ENCODE measurements at places on chromosomes 12 and 14.
A peak's percentile ranks its signal among the peaks of the same experiment; 100 is the strongest.

- peak; percentile 87 for DNase-seq
These were observed 16.0 kb upstream of the SLC38A2 start for GRCh38 chr12:46388427-46389021.

GRCh38 chr12:115918763-115919162 lies 358.7 kb downstream of the MED13L start:
- DNase-seq = no peak

DNA sequence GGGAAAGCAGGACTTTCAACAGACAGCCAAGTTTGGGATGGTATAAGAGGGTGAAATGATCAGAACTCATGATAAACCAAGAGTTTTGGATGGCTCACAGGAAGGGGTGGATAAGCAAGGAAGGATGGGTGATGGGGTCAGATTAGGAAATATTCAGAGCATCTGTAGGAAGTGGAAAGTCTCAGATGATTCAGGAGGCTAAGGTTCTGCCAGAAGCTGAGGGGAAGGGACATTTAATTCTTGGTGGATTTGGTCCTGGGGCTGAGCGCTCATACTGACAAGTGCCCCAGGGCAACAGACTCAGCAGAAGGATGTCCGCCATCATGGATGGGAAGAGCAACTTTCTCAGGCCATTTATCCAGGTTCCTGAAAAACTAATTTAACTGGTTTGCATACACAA lies 28.4 kb upstream of the BDKRB2 start:
- peak; percentile 89 for DNase-seq

GRCh38 chr12:104974626-104975290 lies 11.4 kb upstream of the NOPCHAP1 start:
- peak; percentile 13 for DNase-seq

GRCh38 chr12:106492857-106493256 lies 89.9 kb upstream of the RFX4 start:
- DNase-seq = no peak

GRCh38 chr12:18811273-18811672 lies 73.4 kb downstream of the CAPZA3 start:
- no peak for DNase-seq

- no peak for DNase-seq
These were observed 193.4 kb upstream of the NOVA1 start for GRCh38 chr14:26791117-26791806.

Measured in HCEC 1CT (cell line).